Mesendoderm (in vitro differentiated cells): ENCODE measurements at places on chromosomes 12 and 14.

- DNase-seq = peak; percentile 45
These were observed 374.1 kb downstream of the ADGRD1 start for GRCh38 chr12:131327521-131328488.

DNA sequence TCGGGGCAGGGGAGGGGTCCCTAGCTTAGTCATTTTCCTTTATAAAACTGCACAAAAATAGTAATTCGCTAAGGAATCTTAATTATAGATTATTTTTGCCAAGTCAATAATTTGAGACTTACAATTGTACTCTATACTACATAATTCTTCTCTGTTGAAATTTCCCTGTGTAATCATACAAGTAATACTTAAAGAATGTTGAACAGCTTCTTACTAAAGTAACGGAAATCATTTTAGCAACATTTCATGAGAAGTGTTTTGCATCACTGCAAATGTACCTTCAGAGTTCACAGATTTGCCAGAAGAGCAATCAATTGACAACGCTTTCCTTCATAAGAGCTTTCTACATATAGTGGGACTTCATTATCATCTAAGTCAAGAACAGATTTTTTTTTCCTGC, 7.9 kb upstream of the GNG2 start:
- no peak for DNase-seq

GRCh38 chr12:21971344-21971743, 30.1 kb upstream of the ABCC9 start:
- peak; percentile 91 for DNase-seq

DNA sequence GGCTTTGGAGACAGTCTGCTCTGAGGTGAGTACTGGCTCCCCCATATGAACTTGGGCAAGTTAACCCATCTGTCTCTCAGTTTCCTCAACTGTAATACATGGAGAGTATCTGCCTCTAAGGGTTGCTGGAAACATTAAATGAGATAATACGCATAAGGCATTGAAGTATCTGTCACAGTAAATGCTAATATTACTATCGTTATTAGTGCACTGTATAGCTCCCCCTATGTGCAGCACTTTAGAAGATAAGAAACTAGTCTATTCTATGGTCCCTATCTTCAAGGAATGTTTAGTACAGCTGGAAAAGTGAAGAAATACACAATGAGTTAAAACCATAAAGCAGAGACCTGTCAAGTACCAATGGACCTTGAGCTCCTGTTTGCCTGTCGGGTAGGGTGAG, 51.7 kb upstream of the CFL2 start:
- no peak for DNase-seq

DNA sequence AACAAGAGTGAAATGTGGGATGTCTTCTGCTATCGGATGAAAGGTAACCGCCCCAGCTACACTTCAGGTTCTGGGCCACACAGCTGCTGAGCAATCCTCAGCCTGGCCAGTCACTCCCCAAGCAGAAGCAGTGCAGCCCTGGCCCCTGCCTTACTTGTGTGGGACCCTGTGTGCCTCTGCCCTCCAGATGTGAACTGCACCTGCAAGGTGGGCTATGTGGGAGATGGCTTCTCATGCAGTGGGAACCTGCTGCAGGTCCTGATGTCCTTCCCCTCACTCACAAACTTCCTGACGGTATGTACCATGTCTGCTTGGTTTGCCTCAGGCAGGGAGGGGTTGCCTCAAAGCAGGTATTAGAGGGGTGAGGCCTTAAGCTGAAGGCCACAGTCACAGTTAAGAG, 85.6 kb downstream of the NT5DC3 start:
- DNase-seq = no peak

DNA sequence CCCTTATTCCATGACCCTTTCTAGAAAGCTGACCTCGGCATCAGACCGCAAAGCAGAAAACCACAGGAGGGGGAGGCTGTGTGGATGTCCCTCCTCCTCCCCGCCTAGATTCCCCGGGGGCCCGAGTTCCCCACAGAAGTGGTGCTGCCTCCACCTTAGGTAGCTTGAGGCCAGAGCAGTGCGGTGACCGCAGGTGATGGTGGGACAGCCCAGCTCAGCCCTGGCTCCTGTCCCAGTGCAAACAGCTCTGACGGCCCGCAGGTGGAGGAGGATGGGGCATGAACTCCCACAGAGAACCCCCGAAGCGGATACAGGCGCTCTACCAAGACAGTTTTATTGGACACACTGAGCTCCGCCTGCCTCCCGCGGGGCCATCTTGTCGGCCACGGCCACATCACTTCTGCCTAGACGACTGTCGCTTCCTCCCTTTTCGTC, 19.5 kb downstream of the ARL6IP4 start:
- DNase-seq = no peak

DNA sequence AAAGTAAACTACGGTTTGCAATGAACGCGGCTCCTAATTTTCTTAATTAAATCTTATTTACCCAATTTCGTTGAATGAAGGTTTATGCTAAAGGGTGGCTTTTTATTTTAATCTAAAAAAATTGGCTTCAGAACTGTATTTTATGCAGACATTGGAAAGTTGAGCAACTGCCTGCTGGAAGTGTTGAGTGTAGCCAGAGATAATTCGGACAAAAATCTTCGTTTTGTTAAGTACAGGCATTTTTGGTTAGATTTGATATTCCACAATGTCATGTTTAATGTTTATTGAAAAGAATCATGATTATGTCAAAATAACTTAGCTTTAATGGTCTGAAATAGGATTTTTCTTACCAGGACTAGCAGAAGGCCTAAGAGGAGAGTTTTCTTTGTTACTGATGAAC, 875 bp downstream of the IRAK3 start:
- DNase-seq = no peak

- no peak for DNase-seq
These were observed 83.9 kb downstream of the PIK3C2G start for GRCh38 chr12:18345021-18345735.

DNA sequence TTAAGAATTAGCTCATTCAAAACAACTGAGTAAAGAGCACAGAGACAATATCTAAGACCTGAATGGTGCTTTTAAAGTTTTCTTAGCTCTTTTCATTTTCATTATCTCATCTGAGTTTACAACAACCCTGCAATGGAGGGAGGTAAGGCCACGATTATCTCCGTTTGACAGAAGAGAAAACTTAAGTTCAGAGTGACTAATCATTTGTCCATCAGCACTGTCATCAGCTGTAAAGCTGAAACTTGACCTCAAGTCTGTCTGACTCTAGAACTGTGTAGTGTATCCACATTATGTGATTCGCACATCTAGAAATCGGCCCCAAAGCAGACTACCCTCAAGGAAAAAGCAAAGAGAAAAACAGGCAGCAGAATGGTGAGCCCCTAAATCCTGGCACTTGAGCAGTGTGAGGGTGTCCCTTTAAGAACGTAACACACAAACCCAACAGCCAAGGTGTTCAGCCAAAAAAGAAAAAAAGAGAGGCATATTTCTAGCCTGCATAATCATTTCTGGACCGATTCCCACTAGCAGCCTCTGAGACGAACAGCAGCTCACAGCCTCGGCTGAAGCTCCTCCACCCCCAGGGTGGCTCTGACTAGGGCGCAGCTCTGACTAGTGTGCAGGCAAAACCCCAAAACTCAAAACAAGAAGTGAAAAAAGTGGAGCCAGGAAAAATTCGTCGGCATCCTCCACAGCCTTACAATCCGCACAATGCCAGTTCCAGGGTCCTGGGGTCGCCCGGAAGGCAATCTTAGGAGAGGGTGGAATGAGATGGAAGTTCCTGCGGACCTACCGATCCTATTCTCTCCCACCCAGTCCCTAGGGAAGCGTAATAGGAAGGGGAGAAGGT, 1.6 kb downstream of the STXBP6 start:
- DNase-seq = no peak

DNA sequence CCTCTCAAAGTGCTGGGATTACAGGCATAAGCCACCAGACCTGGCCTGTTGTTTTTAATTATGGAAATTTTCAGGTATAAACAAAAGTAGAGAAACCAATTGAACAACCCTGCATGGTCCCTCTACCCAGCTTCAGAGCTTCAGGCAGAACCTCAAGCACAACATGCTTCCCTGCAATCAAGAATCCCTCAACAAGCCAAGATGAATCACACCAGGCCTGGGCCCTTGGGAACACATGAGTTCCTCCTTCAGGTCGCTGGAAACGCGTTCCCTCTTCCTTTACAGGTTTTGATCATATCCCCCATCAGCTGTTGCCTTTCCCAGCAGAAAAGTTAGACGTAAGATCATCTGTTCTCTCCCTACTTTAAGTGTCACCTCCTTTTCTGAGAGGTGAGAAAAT, 20.5 kb upstream of the CORO1C start:
- DNase-seq = no peak

- DNase-seq = no peak
These were observed 273.9 kb upstream of the RGS6 start for GRCh38 chr14:71658261-71658860.

DNA sequence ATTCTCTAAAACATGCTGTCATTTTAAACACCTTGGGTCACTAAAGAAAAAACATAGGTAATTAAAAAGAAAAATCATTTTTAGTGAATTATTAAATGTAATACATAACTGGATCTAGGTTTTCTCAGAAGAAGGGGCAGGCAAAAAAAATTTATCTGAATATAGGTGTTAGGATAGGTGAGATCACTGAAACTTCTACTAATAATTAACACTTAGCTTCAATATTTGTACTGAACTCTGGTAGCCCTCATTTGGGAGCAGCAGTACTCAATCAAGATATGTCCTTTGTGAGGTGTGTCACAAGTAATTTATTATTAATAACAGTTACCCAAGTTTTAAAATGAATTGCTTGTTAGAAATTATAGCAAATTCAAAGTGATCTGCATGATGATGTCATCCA, 103.6 kb downstream of the ATP23 start:
- no peak for DNase-seq

- peak; percentile 93 for DNase-seq
These were observed 27.4 kb upstream of the DDHD1 start for GRCh38 chr14:53180272-53181221.

GRCh38 chr12:92218394-92219077, 72.9 kb upstream of the BTG1 start:
- no peak for DNase-seq

DNA sequence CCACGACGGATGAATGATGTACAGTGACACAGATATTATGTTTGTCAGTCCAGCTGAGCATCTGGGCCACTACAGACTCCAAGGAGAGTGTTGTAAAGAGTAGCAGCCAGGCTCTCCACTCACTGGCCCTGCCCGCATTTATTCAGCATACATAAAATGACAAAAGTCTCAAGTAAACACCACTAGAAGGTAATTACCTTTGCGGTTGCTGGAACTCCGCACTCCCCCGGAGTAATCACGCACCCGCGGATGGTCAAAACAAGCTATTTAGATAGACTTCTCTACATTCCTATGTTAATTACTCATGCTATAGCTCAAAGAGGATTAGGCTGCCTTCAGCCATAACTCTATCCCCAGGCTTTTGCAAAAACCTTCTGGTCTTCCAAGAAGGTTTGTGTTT, 18.8 kb upstream of the STRAP start:
- DNase-seq = peak; percentile 53

- DNase-seq = no peak
These were observed 122.3 kb downstream of the PTPRR start for GRCh38 chr12:70798016-70798783.

GRCh38 chr12:131452444-131452860, 258.4 kb upstream of the SFSWAP start:
- DNase-seq = peak; percentile 50

DNA sequence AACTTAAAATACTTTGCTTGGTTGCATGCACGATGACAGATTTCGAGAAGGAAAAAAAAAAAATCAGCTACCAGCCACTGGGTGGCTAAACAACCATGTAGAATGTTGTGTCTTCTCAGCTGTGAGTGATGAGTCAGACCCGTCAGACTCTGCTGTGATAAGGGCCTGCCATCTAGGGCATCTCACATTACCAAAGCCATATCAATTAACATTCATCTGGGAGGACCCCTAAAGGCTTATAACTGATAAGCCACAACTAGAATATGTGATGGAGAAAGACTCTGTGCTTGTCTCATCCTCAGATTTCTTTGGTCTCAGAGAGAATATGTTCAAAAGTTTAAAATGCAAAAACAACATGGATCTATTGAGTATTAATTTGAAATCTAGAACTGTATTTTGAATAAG, 111.5 kb downstream of the PAX9 start:
- peak; percentile 96 for DNase-seq

- no peak for DNase-seq
These were observed 1.8 kb downstream of the GLT8D2 start for GRCh38 chr12:104048162-104048561.

DNA sequence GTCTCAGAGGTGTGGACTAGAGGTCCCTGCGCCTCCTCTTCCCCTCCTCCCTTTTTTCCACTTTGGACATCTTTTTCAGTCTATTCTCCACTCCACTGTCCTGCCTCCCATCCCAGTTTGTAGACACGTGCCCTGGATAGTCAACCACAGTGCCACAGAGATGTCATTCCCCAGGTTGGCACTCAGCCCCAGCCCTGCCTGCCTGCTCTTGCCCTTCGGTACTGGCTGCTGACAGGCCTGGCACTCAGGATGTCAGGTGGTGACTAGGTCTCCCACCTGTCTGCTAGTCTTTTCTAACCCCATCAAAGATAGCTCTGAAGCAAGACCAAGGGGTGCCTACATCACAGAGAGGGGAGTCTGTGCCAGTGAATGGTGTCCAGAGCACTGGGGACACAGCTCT, 15.8 kb downstream of the KRT71 start:
- DNase-seq = no peak

GRCh38 chr14:28707814-28708213, 58.8 kb upstream of the FOXG1 start:
- DNase-seq = no peak

GRCh38 chr14:69845787-69846186, 33.4 kb upstream of the SMOC1 start:
- DNase-seq = peak; percentile 42

- no peak for DNase-seq
These were observed 849 bp downstream of the KRT5 start for GRCh38 chr12:52519387-52519703.

DNA sequence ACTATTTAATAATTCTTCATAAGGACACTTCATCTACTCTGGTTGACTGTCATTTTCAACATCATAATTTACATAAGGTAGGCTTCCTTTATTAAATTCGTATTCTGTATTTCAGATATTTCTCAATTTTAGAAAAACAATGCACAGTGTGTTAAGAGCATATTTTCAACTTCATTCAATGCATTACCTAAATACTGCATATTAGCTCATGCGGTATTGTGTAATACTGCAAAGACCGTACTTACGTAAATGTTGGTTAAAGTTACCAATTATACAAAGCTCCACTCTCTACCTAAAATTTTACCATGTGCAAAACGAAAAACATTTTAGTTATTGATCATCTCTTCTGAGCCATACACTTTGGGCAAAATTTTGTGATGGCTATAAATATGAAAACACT, 62.8 kb downstream of the EXOC5 start:
- DNase-seq = no peak

- no peak for DNase-seq
These were observed 71.6 kb downstream of the PDE6H start for GRCh38 chr12:15044471-15044870.
